GM12878 (cell line): ENCODE measurements at places on chromosomes 1 and 21. TPM values are rescaled to one million over a fixed set of nuclear protein-coding genes. Genes with fewer than 3 reads are reported as not detected.

- DNase-seq, result no peak
These were observed 1208.7 kb downstream of the BRINP3 start for GRCh38 chr1:189269011-189269410.

GRCh38 chr1:62235576-62235975, 40.9 kb downstream of the L1TD1 start:
- DNase-seq, result no peak

AMY1B gene
- not detected in 2 replicates for polyA plus RNA-seq

BGLAP gene
- polyA plus RNA-seq, result 0.40 TPM in 1 of 2 replicates, not detected in the other
